Tibial artery (tissue), 4 donors: ENCODE measurements at places on chromosomes 16 and 17.

DNA sequence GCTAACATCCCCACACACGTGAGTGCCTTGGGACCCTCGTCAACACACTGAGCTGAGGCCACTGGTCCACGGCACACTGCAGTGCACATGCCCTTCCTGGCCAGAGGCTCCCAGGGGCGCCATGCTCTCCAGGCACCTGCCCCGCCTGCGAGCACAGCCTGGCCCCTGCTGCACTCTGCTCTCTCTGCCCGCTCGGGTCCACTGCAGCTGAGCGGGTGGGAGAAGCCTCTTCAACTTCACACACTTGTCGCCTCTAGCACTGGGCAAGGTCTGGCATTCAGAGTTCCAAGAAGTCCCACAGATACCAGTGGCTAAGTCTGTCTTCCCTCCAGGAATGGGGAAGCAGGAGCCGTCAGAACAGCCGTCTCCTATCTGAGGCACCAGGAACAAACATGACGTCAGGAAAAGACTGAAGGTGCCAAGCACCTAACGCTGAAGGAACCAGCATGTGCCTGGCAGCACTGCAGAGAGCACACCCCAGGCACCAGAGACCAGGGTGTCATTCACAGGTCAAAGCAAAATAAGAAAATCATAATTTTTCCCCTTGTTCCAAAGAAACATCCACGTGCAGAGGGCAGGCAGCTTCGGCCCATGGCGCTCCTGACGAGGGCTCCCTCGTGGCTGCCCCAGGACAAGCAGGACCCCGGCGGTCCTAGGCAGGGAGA, 82.9 kb downstream of the ZNF778 start:
- H3K27me3 ChIP-seq: no peaks in the 10 kb centered on the region
- DNase-seq: no peak
- H3K36me3 ChIP-seq: peaks cover 30% of the 10 kb centered on the region
- peak overlapping the region; percentile 79 for H3K27ac ChIP-seq

DNA sequence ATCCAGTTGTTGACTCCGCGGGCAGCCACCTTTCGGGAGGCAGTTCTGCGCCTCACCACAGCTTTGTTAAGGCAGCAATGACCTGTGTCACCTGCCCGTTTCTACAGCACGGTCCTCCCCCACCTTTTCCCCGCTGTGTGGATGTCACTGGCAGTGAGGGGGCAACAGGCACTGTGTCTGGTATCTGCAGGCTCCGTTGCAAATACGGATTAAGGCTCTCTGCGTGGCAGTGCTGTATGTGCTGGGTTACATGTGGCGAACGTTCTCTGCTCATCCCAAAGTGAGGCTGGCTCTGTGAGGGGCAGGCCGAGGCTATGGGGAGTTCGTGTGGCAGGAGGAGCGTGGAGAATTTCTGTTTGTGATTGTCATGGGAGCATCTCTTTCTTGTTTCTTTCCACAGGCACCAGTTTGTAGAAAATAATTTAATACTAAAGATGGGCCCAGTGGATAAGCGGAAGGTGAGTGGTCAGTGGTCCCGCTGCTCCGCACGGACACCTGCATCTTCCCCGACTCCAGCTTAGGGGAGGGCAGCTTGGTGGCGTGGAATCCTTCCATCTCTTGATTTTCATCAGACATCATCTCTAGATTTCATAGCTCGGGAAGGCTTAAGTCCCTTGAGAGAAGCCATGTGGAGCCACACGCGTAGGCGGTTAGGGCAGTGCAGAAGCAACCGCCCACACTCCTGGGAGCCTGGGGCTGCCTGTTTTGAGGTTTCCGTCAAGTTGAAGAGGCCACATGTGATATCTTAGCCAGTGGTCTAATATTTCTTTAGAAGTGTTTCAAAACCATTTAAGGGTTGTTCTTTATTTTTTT, 57.8 kb downstream of the PDPK1 start:
- no peak overlapping the region for H3K4me3 ChIP-seq
- H3K36me3 ChIP-seq: peaks cover 26% of the 10 kb centered on the region
- no peaks in the 10 kb centered on the region for H3K27me3 ChIP-seq
- H3K4me1 ChIP-seq: no peaks in the 10 kb centered on the region
- no peak for DNase-seq
- no peak overlapping the region for H3K27ac ChIP-seq

- H3K4me3 ChIP-seq: no peak overlapping the region
- no peak for DNase-seq
- H3K27me3 ChIP-seq: no peaks in the 10 kb centered on the region
- no peaks in the 10 kb centered on the region for H3K4me1 ChIP-seq
- H3K36me3 ChIP-seq: no peaks in the 10 kb centered on the region
Observed at GRCh38 chr16:28898266-28898665, 20.0 kb downstream of the ATP2A1 start.

- H3K4me3 ChIP-seq: no peak overlapping the region
- H3K27ac ChIP-seq: no peak overlapping the region
- H3K36me3 ChIP-seq: no peaks in the 10 kb centered on the region
- H3K27me3 ChIP-seq: peaks cover 3% of the 10 kb centered on the region
- peaks cover 18% of the 10 kb centered on the region for H3K4me1 ChIP-seq
- DNase-seq: no peak
Observed at GRCh38 chr16:85014311-85014710, 3.0 kb upstream of the ZDHHC7 start.

DNA sequence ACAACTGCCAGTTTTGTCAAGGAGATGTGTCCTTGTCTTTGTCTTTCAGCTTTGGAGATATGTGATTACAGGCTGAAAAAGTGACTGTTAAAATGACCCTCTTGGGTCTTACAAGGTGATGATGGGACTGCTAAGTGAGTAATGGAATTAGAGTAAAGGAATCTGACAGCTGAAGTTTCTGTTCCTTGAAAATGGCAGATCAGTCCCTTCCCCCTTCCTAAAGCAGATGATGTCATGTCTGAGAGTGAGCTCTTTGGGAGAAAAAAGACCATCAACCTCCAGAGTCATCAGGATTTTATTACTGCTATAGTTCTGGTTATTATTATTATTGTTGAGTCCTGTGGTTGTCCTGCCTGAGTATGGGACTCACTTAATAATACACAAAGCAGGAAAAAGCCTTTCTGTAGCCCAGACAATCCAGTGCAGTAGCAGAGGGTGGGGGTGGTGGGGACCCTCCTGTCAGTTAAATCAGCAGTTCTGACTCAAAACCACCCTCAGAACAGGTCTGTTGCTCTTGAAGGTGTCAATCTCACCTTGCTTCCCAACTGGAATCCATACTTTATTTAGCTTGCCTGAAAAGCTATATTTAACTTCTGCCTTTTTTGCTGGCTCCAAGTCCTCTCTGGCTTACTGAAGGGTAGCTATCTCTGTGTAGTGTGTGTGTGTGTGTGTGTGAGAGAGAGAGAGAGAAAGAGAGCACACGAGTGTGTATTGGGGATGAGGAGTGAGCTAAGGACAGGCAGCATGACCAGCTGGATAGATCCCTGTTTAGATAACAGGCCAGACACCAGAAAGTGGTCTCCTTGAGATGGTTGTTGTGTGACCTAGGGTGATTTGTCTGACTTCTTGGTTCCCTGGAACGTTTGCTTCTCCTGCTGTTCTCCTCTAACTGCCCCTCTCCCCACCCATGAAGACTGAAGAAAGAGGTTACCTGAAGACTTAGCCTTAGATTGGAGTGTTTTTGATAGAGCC, 4.9 kb downstream of the HROB start:
- H3K4me1 ChIP-seq: peaks cover 3% of the 10 kb centered on the region
- no peak overlapping the region for H3K4me3 ChIP-seq
- no peaks in the 10 kb centered on the region for H3K27me3 ChIP-seq
- DNase-seq: no peak
- no peak overlapping the region for H3K27ac ChIP-seq
